Chondrocyte (in vitro differentiated cells): ENCODE measurements at places on chromosomes 7 and 10. TPM values are rescaled to one million over a fixed set of nuclear protein-coding genes. Genes with fewer than 3 reads are reported as not detected.

The SP4 gene
- 2.5 to 5.7 TPM (median 4.4 TPM) in 3 replicates for total RNA-seq

The SPDYE5 gene
- not detected in 3 replicates for total RNA-seq

The FKBP6 gene
- total RNA-seq = not detected in 3 replicates

The FGL2 gene
- 0.19 TPM in 1 of 3 replicates, not detected in the others for total RNA-seq

The SYT15B gene
- 16.0 to 58.1 TPM (median 16.6 TPM) in 3 replicates for total RNA-seq

The CRHR2 gene
- not detected in 3 replicates for total RNA-seq

The CHCHD3 gene
- total RNA-seq = 41.8 to 45.6 TPM (median 42.6 TPM) in 3 replicates

The PLXDC2 gene
- total RNA-seq = 84.3 to 203 TPM (median 88.5 TPM) in 3 replicates

The TAF6 gene
- total RNA-seq = 53.5 to 58.5 TPM (median 54.9 TPM) in 3 replicates
